ENCODE measurements at places on chromosomes 5 and 9.

DNA sequence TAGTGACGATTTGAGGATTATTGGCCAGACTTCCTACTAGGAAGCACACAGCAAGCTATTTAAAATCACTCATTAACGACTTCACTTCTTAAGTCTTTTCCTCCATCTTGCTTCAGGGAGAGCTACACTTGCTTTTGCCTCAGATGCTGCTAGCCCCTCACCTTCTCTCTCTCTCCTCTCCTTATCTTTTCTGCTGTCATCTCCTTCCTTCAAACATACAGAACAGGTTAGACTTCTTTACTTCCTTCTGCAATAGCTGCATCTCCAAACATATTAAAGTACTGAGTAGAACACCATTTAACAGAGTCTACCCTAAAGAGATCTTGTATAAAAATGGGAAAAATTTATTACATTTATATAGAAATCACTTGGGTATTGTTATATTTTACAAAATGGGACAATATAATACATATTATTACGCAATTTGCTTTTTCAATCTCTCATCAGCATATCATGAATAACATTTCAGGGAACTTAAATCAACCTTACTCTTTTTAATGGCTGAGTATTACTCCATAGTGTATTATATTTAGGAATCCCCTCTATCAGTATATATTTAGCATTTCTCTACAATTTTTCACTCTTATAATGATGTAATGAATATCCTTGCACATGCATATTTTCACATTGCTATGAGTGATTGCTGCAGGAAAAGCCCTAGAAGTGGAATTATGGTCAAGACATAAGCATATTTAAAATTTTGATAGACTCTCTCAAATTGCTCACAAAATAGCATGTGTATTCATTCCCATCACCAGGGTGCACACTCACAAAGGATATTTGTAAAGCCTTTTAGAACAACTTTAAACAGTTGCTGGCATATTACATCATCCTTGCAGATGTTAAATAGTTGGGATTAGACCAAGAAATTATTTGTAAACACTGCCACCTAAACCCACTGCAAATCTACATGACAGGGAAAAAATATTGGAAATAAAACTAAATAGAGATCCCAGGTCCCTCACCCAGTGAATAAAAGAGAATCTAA is 164.5 kb upstream of the NFIB start:
- DNase-seq, result no peak

DNA sequence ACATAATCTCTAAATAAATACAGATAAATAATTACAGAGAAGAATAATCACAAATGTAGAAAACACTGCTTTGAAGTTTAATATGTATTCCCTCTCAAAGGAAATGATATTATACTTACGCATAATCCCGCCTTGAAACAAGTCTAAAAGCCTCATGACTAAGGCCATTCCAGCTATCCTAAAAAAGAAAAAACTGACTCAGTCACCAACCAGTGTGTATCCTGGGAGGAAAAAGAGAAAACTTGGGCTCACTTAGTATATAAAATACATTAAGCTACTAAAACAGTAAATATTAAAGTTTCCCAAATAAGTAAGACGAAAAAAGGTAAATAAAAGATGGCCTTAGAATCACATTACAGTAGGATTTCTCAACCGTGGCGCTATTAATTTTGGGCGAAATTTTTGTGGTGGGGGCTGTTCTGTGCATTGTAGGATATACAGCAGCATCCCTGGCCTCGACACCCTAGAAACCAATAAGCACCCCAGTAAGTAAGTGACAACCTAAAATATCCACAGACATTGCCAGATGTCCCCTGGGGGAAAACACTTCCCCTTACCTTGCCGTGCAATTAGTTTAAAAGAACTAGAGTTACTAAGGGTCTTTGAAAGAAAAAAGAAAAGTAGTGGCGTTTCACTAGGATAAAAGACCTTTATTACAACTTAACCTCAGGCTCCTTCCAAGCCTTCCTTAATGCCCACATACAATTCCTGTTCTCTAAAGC is 1.1 kb downstream of the HSPA9 start:
- DNase-seq, result no peak

DNA sequence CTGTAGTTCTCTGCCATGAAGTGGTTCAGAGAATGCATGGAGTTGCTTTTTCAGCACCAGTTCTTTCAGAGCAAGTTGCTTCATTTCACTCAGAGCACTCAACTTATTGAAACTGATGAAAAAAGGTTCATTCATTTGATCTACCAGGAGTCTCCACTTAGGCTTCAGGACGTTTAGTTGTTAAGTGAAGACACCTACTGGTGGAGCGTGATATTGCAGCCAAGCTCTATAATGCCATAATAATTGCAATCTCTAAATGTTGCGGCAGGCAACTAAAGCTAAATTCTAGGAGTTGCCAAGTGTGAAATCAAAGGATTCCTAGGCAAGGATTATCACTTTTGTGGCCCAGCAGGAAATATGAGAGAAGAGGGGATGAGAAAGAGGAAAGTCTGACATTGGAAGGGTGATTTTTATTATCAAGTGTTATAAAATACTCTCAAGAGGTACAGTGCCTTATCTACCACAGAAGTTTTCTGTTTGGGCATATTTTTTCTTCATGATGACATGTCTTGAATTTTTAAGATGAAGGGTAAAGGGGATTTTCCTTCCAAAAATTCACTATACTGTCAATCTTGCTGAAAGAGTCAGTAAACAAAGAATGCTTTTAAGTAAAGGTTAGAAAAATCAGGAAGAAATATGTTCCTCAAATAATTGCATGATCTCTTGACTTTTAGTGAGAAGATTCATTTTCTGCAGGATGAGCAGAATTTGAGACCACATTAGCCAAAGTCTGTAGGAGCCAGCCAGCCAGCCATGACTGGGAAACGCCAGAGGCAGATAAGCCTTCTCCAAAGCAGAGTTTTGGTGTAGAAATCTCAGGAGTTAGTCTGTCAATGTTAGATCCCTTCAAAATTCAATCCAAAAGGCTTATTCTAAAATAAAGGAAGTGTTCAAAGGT is 83.4 kb downstream of the SH3PXD2B start:
- peak; percentile 24 for DNase-seq

GRCh38 chr9:110128664-110129329 is 79.2 kb downstream of the C9orf152 start:
- no peak for DNase-seq

DNA sequence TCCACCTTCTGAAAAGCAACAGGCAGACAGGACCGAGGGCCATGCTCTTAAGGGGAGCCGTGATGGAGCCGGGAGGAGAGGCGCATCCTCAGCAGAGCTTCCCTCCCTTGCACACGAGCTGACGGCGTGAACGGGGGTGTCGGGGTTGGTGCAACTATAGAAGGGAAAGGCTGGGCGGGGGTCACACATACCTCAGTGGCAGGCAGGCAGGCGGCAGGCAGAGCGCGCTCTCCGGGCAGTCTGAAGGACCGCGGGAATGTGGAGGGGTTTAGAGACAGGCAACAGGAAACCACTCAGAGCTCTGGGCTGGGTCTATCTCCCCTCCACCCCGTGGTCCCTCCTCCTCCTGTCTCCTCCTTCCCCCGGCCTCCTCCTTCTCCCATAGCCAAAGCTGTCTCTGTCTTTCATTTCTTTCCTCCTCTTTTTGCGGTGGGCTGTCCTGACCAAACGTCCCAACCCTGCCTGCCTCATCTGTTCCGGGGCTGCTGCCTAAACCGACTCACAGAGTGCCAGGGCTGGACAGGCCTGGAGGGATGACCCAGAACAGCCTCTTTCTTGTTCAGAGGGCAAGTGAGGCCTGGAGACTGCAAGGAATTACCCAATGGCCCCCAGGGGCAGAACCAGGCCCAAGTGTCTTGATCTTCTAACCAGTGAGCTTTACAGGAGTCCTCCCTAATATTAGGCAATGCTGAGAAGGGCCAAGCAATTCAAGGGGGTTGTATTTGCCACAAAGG is at the start of gene SPARC:
SPARC (minus strand) TSS at position 242 of the 734 bp plus-strand sequence. CDS start 10,727 bp downstream, outside the sequence.
- peak; percentile 94 for DNase-seq

- DNase-seq, result peak; percentile 69
Observed at GRCh38 chr5:10233505-10233904, 16.2 kb downstream of the ATPSCKMT start.

GRCh38 chr9:124855566-124855943 is 2.3 kb downstream of the WDR38 start:
- no peak for DNase-seq

DNA sequence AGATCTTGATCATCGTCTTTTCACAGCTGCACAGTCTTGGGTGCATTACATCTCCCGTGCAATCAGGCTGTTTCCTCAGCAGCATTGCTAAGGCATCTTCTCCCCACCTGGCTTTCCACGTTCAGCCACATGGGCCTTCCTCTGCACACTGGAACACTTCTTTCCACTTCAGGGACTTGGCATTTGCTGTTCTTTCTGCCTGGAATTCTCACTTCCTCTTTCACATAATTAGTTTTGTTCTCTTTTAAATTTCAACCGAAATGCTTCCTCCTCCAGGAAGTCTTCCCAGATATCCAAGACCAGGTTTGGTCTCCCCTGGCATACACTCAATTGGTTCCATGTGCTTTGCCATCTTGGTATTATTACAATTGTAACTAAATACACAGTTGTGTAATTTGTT is 43.8 kb downstream of the WHRN start:
- no peak for DNase-seq

GRCh38 chr5:160092960-160093707 is 26.1 kb downstream of the PWWP2A start:
- no peak for DNase-seq

DNA sequence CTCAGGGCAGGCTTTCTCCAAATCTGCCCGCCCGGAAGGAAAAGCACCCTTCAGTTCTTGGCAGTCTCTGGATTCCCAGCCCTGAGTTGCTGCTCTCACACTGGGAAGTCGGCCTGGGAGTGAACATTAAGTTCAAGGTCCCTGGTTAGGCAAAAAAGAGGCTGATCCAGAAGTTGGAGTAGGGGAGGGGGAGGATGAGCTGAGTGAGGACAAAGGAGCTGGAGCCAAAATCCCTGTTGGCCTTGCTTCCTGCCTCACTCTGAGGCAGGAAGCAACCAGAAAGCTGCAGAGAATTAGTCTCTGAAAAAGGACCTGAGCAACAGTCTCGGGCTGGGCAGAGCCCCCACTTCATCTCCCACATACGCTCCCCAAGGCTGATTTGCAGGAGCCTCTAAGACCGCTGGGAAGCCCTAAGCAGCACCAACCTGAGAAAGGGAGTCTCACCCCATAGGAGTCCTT is 15.0 kb upstream of the RPS14 start:
- no peak for DNase-seq

- peak; percentile 43 for DNase-seq
Observed at GRCh38 chr5:42250-42649, 49.7 kb upstream of the PLEKHG4B start.

DNA sequence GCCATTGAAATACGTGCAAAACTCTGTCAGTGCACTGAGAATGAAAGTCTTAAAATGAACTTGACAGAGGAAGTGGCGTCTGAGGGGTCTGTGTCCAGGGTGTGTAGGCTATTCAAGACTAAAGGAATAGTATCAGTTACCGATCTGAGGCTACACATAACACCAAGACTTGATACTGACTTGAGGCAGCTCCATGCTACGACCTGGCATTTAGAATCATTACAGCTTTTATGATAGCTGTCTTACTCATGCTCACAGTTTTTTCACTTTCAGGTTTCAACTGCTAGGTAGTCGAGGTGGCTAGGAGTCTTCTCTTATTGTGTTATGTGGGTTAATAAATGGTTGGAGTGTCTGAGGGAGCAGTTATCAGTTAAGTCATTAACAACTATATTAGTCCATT is 92.8 kb upstream of the SLCO6A1 start:
- DNase-seq, result no peak

DNA sequence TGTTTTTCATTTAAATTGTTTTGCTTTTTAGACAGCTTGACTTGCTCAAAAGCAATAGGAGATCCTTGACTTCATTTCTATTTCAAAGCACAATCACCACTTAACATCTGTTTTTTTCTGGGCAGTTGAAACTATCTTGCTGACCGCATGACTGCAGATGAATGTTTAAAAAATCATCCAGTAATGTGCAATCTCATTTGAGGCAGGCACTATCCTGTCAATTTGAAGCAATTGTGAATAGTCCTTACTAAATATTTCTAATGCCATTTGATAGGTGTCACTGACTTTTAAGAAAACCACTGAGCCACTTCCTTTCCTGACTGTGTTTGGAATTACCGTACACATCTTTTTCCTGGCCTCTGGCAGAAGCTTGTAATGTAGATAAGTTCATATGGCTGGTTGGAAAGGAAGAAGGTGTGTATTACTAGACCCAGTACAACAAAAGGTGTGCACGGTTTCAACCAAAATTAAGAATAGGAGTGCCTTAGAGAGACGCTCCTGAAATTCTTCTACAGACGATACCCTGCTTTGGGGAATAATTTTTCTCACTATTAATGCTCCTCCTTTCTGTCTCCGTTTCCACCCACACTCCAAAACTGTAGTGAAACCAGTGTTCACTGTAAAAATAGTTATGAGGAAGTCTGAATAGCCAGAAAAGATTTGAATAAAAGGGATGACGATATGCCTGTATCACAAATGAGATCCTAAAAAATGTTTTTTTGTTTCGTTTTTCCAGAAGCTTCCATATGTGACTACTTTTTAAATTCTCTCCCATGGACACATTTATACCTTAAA is 136.7 kb upstream of the MOCS2 start:
- DNase-seq, result peak; percentile 20

GRCh38 chr5:178116143-178116885 is 3.0 kb downstream of the N4BP3 start:
- DNase-seq, result peak; percentile 80

GRCh38 chr9:20479419-20480155 is 142.7 kb downstream of the MLLT3 start:
- no peak for DNase-seq

GRCh38 chr9:118192807-118193206 is 488.6 kb downstream of the TLR4 start:
- DNase-seq, result no peak

DNA sequence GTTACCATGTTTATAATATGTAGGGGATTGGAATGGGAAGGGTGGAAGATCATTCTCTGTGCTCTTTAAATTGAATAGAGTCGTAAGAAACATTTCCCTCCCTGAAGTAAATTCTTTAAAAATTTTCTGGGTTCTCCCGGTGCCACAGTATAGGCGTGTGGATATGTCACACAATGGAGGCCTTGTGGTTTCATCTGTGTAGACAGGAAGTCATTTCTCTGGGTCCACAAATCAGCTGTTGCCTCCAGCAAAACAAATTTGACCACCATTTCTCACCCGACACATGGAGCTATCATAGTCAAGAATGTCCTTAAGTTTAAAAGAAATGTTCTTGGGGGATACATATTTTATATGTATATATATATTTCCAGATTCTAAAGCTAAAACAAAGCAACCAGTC is 17.4 kb downstream of the CEP78 start:
- DNase-seq, result no peak

GRCh38 chr5:80468131-80468530 is 19.8 kb upstream of the FAM151B start:
- no peak for DNase-seq

DNA sequence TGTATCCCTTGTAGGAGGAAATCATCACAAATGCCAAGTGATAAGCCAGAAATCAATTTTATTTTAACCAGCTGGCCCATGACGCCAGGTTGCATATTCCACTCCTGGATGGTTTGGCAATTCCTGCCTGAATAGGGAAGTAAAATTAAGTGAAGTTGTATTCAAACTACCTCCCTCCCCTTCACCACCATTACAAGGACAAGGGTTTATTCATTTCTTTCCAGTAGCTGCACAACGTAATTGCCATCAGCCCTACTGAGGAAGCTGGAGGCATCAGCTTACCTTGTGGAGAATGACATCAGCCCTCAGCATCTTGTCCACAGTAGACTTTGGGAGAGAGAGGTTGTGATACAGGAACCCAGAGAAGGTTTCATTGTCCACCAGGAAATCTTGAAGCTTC is 66.6 kb downstream of the ABCA1 start:
- no peak for DNase-seq

Measured in eye (tissue), 1 donor.